Activated naive CD4-positive, alpha-beta T cell (primary cell): ENCODE measurements at places on chromosomes 5 and 9.

GRCh38 chr5:2891781-2892180, 140.3 kb upstream of the IRX2 start:
- DNase-seq = no peak

DNA sequence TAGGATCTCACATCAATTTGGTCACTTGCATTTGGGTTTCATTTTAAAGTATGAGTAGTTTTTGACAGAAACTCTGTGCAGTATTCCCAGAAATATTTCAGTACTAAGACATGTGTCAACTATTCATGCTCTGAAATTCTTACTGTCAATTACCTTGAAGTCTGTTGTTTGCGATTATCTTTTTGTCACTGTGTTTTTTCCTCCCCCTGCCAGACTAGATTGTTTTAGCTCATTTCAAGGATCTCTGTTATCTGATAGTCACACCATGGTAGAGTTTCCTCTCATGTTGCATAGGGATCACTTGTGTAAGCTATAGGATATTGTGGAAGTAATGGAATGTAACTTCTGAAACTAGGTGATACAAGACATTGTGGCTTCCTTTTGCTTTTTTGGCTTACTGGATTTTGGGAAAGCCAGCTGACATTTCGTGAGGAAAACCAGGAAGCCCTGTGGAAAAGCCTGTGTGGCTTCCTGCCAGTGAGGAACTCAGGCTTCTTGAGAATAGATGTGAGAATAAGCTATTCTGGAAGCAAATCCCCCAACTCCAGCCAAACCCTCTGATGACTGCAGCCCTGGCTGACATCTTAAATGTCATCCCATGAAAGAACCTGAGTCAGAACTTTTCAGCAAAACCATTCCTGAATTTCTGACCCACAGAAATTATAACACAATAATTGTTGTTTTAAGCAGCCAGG, 122.2 kb downstream of the FGF10 start:
- no peak for DNase-seq

DNA sequence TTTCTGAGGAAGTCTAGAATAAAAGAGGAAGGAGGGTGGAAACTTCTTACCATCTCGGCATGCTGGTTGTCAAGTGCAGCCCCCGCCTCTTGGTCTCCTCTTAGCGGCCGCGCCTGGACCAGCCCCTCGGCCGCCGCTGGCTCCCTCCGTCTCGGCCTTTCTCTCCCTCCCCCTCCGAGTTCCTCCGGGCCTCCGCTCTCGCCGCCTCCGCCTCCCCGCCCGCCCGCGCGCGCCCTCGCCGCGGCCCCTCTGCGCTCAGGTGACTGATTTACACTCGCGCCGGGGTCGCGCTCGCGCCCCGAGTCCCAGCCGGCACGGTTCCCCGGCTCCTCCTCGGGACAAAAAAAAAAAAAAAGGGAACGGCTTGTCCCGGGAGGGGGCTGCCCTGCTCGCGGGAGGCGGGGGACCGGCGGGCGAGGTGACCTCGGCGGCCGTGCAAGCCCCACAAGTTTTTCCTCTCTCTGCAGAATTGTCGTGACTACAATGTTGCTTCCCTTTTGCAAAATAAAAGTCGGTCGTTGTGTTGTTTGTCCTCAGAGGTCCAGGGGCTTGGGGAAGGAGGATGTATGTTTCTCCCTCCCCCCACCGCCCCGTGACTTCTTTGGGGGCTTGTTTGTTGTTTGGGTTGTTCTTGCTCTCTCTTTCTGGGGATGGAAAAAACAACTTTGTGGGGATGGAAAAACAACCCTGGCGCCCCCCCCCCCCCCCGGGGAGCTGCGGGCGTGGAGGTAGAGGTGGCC, at the start of gene BNC2:
TSS of gene BNC2 (minus strand) at position 75 of the 740 bp plus-strand sequence. CDS start at position 53, 22 bp downstream.
- DNase-seq = no peak

- no peak for DNase-seq
Measured at GRCh38 chr9:1701113-1701512, 314.0 kb upstream of the SMARCA2 start.

DNA sequence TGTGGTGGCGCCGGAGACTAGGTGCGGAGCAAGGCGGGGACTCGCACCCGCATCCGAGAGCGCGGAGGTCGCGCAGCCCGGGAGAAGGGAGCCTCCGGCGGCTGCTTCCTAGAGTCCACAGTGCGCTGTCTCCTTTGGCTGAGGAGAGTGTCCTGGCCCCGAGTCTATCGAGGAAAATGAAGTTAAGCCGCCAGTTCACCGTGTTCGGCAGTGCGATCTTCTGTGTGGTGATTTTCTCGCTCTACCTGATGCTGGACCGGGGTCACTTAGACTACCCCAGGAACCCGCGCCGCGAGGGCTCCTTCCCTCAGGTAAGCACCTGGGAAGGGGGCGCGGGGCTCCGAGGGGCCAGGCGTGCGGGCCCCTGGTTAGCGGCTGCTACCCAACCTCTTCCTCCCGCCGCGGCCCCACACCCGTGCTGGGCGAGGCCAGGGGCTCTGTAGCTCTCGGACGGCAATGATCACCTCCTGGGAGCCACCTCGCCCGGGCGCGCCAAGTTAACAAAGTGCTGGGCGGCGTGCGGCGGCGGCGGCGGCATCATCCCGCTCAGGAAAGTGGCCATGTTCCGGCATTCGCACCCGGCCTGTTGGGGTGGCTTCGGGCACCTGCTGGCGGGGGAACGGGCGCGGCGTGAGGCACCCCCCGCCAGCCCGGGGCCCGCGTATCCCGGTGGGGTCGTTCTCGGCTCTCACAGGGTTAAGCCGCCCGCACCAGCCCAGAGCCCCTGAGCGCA, 681 bp downstream of the MAN2A1 start:
- DNase-seq = peak; percentile 39

- no peak for DNase-seq
Measured at GRCh38 chr5:163436515-163436914, 880 bp upstream of the CCNG1 start.

- DNase-seq = no peak
Measured at GRCh38 chr5:178201221-178201926, 3.0 kb upstream of the HNRNPAB start.

GRCh38 chr9:82538634-82539033, 524.3 kb downstream of the RASEF start:
- DNase-seq = no peak

- DNase-seq = no peak
Measured at GRCh38 chr5:124706729-124707361, 39.6 kb downstream of the ZNF608 start.

DNA sequence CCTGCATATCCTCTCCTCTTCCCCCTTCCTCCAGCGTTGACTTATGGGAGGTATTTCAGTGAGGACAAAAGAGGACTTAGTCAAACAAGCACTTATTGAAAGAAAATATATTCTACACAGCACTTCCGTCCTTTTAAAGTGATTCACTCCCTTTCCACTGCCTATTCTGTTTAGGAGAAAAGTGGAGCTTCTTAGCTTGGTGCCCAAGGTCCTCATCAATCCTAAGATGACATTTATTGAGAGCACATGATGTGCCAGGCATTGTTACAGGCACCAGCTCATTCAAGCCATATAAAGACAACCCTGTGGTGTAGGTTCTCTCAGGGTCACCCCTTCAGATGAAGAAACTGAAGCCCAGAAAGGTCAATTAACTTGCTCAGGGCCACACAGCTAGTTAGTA, 95.9 kb downstream of the KCNIP1 start:
- DNase-seq = no peak

- no peak for DNase-seq
Measured at GRCh38 chr5:68490406-68490805, 274.9 kb downstream of the PIK3R1 start.

DNA sequence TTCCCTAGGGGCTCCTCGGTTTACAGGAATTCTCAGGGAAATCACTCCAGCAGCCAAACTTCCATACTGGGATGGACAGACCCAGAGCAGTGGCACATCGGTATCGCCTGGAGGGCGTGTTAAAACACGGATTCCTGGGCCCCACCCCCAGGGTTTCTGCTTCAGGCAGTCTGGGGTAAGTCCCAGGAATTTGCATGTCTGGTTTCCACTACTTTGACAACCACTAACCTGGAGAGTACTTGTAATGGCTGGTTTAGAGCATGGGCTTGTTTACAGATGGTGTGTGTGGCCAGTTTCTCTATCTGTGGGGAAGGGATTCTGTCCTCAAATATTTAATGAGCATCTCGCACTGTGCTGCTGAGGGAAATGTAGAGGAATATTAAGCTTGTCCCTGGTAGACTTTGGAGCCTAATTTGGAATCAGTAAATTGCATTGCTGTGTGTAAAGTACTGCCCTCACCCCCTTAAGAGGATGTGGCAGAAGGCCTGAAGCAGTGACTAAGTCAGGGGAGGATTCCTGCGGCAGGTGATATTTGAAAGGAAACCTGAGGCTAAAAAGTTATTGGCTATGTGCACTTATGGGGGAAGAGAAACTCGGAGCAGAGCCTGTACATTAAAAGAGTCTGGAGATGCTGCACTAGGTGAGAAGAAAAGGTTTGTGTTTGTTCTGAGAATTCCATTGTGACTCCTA, 18.6 kb upstream of the TJP2 start:
- DNase-seq = no peak

- DNase-seq = no peak
Measured at GRCh38 chr5:177334781-177335700, 16.4 kb downstream of the LMAN2 start.

DNA sequence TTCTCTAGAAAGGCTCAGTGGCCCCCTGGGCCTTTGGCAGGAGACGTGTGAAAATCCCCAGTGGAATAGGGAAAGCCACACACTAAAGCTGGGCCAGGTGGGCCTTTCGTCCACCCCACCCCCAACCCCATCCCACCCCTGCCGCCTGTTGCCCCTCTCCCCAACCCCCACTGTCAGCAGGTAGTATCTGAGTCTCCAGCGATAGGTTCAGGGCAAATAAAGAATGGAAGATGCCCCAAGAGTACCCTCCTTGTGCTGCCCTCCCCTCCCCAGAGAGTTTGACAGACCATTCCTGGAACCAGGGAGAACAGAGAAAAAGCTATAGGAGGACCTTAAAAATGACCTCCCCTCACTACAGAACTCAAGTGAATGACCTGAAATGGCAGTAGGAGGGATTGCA, 36.7 kb upstream of the UBE2D2 start:
- DNase-seq = no peak

DNA sequence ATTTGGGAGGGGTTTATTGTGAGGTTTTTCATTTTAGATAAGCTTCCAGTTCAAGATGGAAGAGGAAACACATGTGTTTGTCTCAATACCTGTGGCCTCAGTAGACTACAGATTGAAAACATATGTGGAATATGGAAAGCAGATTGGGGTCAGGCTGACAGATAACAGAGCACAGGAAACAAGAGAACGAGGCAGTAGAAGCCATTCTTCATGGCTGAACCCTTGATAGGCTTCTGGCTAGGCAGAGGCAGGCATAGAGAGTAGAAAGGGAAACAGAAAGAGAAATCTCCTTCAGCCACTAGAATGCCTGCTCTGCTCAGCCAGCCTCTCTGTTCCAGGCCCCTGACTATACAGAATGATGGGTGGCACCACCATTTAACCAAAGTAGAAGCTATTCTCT, 152.5 kb downstream of the MUSK start:
- DNase-seq = no peak

DNA sequence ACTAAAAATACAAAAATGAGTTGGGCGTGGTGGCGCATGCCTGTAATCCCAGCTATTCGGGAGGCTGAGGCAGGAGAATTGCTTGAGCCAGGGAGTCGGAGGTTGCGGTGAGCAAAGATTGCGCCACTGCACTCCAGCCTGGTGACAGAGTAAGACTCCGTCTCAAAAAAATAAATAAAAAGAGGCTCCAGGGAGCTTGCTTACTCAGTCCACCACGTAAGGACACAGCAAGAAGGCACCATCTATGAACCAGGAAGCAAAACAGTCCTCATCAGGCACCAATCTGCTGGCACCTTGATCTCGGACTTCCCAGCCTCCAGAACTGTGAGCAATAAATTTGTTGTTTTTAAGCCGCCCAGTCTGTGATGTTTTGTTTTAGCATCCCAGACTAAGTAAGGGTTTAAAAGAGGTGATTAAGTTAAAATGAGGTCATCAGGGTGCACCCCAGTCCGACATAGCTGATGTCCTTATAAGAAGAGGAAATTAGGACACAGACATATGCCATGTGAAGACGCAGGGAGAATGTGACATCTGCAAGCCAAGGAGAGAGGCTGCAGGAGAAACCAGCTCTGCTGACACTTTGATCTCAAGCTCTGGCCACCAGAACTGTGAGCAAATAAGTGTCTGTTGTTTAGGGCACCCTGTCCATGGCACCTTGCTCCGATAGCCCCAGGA, 45.9 kb downstream of the C9orf50 start:
- no peak for DNase-seq

DNA sequence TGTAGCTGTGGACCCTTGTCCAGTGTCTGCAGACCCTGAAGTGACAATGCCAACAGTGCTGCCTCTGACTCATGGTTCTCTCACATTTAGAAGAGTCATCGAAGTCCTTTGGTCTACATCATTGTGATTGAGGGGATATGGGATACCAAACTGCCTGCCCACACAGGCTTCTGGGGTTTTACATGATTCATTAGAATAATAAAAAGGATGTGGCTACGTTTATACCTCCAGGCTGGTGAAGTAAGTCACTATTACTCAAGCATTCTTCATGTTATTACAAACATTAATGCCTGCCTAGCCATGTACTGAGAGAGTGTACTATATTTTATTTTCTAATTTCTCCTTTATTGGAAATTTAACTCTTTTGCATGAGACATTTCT, 365.7 kb downstream of the SPATA31D1 start:
- DNase-seq = no peak
